Fibroblast of skin of right biceps (primary cell): ENCODE measurements at places on chromosomes 4 and X.

GRCh38 chr4:158741326-158742021 is 18.3 kb upstream of the PPID start:
- no peak for DNase-seq

GRCh38 chr4:152945639-152946038 is 9.5 kb downstream of the FHDC1 start:
- DNase-seq: no peak

DNA sequence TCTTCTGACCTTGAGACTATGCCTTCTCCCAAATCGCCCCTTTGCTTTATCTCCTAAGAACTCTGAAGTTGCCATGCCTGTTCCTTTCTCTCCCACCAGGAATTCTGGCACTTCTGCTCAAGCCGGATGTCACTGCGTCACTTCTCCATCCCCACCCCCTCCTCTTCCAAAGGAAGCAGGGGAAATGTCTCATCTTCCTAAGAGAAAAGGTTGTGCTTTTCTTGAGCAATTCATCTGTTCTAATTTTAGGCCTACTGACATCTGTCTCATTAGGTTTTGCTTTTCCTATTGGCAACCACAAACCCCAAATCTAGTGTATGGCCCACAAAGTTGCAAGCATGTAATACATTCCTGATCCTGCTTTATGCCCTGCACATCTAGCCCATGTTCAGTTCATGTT is 163.1 kb upstream of the PLAC1 start:
- DNase-seq: peak; percentile 82

- DNase-seq: no peak
Measured at GRCh38 chr4:156584100-156584499, 387.5 kb downstream of the PDGFC start.

GRCh38 chr4:24798036-24798610 is 2.8 kb downstream of the SOD3 start:
- DNase-seq: no peak

- no peak for DNase-seq
Measured at GRCh38 chr4:108170631-108171338, 2.1 kb upstream of the LEF1 start.

DNA sequence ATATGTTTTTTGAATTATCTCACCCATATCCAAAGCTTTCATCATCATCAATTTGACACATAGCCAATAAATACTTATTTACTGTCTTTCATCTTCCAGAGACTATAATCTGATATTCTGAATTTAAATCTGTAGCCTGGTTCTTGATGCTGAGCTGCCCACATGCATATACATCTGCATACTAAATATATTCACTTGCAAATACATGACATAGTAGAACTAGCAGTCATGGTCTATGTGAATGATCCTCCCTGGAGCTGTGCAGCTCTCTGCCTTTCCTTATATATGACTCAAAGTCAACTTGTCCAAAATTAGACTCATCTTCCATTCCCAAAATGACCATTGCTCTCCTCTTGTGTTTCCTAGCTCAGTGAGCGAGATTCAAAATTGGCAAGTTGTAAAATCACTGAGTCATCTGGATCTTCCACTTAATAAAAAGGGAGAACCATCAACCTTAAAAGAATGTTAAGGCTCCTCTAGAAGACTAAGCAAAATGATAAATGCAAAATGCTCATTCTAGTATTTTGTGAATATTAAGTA is 448.2 kb downstream of the PPARGC1A start:
- peak; percentile 7 for DNase-seq

DNA sequence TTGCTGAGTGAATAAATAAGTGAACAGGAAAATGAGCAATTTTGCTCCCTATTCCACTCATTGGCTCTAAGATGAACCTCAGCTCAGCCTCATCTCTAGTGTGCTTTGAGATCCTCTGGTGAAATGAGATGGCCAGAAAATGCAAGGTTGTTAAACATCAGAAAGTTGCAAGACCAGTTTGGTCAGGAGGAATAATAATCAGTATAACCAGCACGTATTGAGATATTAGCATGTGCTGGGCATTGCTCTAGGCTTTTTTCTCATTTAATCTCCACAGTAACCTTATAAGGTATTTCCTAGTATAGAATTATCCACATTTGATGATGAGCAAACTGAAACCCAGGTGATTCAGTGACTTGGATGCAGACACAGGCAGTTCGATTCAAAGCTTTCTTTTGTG is 110.5 kb upstream of the PAK3 start:
- no peak for DNase-seq

DNA sequence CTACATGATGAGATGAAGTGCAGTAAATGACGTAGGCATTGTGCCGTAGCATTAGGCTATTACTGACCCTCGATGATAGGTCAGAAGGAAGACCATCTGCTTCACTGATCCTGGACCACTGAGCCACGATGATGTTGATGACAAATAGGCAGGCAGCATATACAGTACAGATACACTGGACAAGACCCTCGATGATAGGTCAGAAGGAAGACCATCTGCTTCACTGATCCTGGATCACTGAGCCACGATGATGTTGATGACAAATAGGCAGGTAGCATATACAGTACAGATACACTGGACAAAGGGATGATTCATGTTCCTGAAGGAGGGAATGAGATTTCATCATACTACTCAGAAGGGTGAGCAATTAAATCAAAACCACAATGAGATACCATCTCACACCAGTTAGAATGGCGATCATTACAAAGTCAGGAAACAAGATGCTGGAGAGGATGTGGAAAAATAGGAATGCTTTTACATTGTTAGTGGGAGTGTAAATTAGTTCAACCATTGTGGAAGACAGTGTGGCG is 50.9 kb downstream of the BEND4 start:
- DNase-seq: peak; percentile 21

DNA sequence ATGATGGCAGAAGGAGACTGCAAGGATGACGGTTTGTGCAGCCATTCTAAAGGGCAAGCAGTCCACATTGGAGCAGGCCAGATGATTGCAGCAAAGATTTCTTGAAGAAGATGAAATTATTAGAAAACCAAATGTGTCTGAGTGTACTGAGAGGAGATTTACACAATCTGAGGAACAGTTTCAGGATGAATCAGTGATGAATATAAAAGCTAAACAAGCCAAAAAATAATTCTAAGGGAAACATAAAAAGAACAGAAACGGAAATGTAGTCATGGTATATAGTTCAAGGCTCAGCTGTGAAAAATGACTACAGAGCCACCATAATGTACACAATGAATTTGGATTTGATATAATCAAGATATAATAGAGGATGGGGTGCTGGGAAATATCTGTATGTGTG is 168.5 kb downstream of the PDGFC start:
- DNase-seq: peak; percentile 35

GRCh38 chr4:123785538-123785937 is 388.9 kb downstream of the SPRY1 start:
- DNase-seq: peak; percentile 85

GRCh38 chr4:91592125-91592524 is 711.6 kb upstream of the GRID2 start:
- no peak for DNase-seq

DNA sequence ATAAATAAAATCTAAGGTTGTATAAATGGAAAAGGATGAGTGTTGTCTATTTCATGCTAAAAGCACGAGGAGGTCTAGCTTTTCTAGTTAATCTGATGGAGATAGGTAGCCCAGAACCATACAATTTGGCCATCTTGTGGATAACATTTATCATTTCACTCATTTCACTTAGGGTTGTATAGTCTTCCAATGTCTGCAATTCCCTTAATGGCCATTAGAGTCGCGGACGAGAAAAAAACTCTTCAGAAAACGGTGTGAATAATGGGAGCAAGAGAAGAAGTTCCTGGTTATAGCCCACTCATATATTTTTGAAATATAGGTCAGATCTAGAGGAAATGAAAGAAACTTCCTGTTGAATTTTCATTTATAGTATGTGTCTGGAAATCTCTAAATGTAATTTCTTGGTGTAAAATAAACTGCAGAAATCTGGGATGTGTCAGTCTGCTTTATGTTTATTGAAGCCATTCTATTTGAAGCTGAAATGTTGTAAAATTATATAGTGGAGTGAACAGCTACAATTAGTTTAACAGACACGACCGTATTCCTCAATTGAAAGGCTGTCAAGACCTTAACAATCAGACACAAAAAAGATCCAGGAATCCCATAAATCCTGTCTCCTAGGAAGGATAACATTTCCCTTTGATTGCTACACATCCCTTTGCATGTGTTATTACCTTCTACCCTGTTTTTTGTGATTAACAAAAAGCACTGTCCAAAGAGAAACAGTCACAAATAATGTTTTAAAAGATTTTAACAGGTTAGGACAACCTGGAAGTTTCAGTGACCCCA is 47.7 kb upstream of the MGST2 start:
- DNase-seq: no peak

GRCh38 chr4:84965553-84966381 is 723 bp downstream of the WDFY3 start:
- DNase-seq: peak; percentile 38

GRCh38 chrX:137565921-137566745 is at the start of gene ZIC3:
TSS of gene ZIC3 (plus strand) at chrX:137566127. CDS start at chrX:137566692, 565 bp downstream.
- DNase-seq: peak; percentile 40

GRCh38 chr4:13218326-13218958 is 265.7 kb downstream of the RAB28 start:
- no peak for DNase-seq

DNA sequence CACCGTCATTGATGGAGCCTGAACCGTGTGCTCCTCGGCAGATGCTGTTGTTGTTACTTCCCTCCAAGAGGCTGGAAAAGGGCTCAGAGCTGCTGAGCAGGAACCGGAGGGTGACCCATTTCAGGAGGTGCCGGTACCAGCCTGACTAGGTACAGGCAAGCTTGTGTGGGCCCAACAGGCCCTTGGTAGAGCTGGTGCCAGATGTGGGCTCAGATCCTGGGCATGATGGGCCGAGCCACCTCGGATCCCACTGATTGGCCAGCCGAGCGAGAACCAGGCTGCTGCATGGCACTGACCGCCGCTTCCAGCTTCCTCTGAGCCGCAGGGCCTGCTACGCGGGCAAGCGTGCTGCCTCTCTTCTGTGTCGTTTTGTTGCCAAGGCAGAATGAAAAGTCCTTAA is 33.7 kb downstream of the NOP14 start:
- no peak for DNase-seq

GRCh38 chr4:37604461-37604860 is 81.7 kb downstream of the RELL1 start:
- peak; percentile 78 for DNase-seq
